Activated CD8-positive, alpha-beta memory T cell treated with anti-CD3 and anti-CD28 coated beads for 48 hours (primary cell): ENCODE measurements at places on chromosomes 2 and 18.

DNA sequence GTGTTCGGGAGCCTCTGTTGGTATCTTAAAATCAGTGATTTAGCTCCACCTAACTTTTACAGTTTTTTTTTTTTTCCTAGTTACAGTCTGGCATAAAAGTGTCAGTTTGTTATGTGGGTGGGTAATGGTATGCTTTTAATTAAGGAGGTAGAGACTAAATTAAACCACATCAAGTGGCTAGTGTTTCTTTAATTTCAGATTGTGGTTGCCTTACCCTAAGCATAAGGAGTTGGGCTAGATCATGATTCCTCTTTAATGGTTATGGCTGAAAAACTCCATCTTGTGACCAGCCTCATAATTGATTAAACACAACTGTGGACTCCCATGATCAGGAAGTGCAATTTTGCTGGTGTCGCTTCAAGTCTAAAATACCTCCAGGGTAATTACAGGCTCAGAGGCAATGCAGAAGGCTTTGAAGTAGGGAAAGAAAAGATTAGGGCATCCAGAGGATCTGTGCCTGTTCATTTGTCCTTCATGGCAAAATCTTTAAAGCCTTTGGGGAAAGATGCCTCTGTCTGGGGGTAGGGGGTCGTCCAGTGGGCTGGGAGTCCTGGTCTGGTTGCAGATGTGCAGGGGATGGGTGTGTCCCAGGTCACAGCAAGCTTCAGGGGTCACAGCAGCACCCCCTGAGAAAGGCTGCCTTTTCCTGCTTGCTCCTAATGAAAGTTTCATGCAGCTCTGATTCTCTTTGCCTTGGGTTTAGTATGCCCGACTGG lies 579.2 kb downstream of the BCL11A start:
- DNase-seq = no peak

- DNase-seq = no peak
Observed at GRCh38 chr2:231597014-231597611, 4.4 kb downstream of the TEX44 start.

- DNase-seq = no peak
Observed at GRCh38 chr2:151437630-151438029, 27.9 kb downstream of the RIF1 start.

DNA sequence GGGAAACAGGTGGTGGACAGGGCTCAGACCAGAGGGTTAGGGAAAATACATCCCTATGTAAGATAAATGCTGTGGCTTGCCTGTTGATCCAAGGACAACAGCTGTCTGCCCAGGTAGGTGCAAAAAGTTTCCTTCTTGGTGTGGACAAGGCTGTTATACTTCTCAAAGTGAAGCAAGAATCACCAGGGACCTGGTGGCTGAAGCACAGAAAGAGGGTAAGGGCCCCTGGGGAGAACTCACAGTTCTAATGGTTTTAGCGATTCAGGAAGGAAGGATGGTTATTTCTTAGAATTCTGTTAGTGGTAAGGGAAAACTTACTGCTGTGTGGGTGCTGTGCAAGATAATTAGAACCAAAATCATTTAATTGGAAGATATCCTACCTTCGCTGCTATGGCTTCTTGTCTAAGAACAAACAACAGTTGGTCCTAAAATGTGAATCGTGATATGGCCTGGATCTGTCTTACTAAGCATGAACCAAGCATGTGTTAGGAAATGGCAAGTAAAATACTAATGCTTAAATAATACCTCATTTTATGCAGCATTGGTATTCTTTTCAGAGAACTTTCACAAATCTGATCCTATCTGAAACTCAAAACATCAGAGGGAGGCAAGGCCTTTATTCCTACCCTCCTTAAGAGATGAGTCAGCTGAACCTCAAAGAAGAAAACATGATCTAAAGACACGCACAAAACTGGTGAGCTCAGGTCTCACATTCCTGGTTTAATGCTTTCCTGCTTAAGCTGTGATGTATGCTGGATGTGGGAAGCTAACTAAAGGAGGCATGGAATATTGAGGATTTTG lies 159.2 kb upstream of the THUMPD2 start:
- no peak for DNase-seq

- DNase-seq = no peak
Observed at GRCh38 chr2:10164601-10165000, 42.1 kb downstream of the RRM2 start.

DNA sequence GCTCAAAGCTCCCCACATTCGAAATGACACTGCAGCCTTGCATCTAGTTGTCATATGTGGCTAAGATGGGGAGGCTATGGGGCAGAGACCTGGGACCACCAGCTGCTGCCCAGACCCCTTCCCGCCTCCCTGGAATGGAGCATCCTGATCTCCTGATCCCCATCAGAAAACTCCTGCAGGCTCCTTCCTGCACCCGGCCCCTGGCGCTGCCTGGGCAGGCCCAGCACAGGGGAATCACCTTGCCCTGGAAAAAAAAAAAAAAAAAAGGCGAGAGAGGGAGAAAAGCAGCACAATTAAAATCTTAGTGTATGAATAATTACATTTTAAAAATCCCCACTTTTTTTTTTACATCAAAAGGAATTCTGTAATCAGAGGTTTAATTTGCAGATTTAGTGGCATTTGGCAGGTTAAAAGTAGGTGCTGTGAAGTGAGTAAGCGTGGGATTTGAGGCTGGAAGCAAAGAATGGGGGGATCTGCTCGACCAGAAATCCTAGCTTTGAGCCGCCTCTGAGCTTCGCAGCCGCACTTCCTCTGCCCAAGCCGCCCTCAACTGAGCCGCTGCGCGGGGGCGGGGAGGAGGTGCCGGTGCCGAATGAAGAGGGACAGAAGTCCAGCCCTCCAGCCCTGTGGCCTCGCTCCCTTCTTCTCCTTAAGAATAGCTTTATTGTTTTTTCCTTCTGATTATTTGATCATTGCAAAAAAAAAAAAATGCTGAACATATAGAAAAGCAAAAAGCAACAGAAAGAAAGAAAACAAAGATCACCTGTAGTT lies 30.0 kb downstream of the THNSL2 start:
- DNase-seq = no peak

DNA sequence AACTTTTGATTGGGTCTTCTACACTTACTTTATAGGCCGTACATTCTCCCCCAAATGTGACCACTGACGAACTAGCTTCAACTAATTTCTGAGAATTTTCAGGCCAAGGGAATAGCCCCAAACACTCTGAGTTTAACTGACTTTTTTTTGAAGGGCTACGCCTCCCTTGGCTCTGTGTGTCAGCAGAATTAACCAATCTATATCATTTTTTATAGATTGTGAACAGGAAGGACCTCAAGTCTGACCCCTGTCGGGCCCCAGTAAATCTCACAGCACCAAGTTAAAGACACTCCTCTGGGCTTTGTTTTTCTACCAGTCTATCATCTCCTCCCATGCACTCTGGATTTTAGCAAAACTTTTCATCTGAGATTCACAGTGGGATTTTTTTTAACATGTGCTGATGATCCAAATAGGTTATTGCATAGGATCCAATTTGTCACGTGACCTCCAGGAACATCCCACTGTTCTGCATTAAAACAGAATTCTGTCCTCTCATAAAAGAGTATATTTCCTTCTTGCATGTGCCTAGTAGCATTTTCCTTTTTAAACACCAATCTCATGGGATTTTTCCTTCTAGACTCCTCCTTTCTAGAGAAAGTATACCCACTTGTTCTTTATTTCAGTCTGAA lies 307.1 kb downstream of the OSR1 start:
- DNase-seq = no peak

GRCh38 chr2:42941633-42942176 lies 149.3 kb upstream of the HAAO start:
- no peak for DNase-seq

DNA sequence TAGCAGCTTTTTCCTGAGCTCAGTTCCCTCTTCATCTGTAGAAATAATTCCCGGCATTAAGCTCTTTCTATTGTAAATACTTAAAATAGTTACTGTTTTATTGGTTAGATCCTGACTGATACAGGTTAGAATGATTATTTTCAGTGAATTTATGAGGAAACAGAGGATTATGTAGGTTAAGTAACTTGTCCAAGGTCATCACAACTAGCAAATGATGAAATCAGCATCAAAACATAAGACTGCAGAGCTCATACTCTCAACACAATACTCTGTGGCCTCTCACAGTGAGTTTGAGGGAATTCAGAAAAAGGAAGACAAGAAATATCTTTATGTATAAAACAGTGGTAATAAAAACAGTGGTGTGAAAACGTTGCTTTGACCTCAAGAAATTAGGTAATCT lies 113.2 kb upstream of the DLX2 start:
- DNase-seq = no peak

DNA sequence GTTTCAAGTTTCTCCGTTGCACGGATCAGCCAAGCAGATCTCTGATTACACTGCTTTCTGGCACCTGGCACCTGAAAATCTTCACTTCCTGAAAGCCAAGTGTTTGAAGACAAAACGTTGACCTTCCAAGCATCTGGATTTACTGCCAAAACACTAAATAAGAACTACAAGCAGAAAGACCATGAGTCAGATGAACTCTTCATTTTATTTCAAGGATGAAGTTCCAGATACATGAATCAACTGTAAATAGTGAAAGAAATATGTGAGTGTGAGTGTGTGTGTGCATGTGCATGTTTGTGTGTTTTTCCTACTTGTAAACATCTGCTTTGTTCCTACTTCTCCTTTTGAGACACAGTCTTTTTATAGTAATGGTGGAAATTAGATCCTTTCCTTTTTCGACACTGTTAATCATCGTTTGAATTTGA lies 60.0 kb upstream of the DTNA start:
- DNase-seq = no peak

GRCh38 chr18:68355637-68356036 lies 359.3 kb downstream of the TMX3 start:
- DNase-seq = no peak

DNA sequence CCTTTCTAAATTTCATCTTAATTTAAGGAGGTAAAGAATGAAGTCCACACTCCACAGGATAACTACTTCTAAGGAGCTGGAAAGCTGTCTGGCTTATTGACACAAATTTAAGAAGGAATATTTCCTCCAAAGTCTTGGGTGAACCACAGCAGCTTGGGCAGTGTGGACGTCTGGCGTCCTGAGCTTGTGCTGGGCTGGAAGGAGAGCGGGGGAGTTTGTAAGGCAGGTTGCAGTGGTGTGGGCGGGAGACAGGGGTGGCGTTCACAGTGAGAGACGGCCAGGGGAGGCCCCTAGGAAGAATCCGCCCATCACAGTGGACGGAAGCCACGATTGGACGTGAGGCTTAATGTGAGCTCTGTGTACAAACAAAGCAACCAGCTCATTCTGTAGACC lies 25.7 kb downstream of the ADI1 start:
- DNase-seq = no peak

DNA sequence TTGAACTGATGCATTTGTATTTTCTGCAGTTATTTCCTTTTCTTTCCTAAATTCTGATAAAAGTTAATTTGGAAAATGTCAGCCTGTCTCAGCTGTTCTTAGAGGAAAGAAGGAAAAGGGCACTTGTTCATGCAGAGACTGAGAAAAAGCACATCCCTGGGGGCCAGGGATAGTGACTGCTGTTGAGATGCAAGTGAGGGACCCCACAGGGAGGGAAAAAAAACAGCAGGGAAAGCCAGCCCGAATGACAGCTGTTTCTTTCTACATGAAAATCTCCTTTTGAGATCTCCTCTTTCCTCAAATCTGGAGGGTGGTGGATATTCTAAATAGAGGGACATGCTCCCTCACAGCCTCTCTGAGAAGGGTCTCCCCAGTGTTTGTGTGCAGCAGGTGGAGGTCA lies 14.0 kb upstream of the MTA3 start:
- DNase-seq = no peak

DNA sequence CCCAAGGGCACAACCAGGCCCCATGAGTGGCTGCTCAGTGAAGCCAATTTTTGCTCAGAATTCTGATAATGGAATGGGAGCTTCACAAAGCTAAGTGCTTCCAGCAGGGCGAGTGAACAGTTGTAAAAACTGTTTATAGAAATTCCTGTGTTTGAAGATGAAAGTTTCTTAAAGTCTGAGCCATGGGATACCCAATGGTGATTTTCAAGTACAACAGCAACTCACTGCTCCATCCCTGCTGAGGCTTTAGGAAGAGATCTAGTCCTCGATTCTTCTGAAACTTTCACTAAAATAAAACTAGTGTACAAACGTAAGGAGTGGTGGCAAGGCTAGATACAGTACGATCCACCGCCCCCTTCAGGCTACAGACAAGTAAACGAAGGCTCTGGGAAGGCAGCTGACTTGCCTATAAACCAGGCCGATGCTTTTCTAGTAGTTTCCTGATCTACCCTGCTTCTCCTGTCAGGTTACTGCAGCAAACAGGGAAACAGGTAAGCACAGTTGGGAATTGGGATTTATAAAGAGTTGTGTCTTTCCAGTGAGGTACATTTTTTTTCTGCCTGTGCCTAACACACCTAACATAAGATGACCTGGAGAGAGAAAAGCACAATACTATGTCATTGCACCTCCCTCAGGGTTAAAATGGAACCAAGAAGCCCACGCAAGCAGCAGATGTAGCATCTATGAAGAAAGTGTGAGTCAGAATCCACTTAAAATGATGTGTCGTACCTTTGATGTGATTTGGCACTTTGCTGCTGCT lies 108.7 kb downstream of the UXS1 start:
- no peak for DNase-seq

- DNase-seq = no peak
Observed at GRCh38 chr2:239159476-239159911, 241.3 kb downstream of the HDAC4 start.

GRCh38 chr2:149329489-149330126 lies 779 bp upstream of the LYPD6 start:
- no peak for DNase-seq
